Activated CD8-positive, alpha-beta memory T cell treated with anti-CD3 and anti-CD28 coated beads for 24 hours (primary cell): ENCODE measurements at places on chromosomes 2 and 18.

DNA sequence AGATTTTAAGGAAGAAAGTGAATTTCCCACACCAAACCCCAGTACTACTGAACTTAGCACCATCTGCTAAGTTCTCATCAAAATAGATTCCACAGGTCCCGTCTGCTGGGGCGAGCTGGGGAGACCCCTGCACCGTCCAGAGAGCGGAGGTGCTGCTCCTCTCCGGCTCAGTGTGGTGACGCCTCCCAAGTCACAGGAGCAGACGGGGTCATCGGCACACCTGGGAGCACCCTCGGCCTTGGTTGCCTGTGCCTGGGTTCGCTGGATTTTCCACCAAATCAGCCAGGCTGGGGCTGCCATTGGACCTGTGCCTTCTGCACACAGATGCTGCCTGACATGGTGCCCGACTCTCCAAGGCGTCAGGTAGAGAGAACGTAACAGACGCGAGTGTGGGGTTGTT lies 141.3 kb downstream of the PXDN start:
- DNase-seq, result no peak

GRCh38 chr2:143030127-143030526 lies 99.1 kb upstream of the ARHGAP15 start:
- DNase-seq, result no peak

- peak; percentile 74 for DNase-seq
These were observed 70.3 kb upstream of the PELI1 start for GRCh38 chr2:64214281-64215115.

DNA sequence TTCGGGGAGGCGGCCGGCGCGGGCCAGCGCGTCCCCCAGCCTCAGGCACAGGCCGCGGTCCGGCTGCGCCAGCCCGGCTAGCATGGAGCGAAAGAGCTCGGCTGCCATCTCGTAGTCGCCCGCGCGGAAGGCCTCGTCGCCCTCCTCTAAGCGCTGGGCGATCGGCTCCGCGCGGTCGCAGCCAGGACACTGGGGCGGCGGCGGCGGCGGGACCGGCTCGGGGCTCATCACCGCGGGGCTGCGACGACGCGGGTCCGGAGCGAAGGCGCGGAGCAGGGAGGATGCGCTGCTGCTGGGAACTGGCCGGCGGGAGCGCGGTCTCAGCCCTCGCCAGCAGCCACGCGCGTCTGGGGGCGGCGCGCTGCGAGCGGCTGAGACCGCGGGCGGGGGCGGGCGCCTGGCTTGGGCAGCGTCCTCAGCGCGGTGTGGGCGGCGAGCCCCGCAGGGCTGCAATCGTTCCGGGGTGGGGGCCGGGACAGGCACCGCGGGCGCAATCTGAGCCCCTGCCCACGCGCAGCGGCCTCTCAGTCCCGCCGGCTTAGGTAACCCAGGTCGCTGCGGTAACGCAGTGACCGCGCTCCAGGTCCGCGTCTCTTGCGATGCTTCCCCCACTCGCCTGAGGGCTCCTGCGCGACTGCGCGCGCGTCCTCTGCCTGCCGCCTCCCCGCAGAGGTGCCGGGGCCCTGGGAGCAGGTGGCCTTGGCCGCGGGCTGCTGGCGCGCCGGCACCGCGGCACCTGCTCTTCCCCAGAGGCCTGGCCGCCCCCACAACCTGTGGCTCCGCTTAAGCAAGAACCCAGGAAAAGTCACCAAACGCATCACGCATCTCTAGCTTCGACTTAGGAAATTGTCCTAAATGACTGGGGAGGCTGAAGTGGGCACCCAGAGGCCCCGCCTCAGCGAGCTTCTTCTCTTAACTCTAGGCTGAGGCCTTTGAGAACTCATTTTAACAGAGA lies at the start of gene LONRF2:
Gene LONRF2 (minus strand): TSS at position 636 of the 955 bp plus-strand sequence. CDS start 408 bp downstream, at position 228.
- DNase-seq, result no peak

DNA sequence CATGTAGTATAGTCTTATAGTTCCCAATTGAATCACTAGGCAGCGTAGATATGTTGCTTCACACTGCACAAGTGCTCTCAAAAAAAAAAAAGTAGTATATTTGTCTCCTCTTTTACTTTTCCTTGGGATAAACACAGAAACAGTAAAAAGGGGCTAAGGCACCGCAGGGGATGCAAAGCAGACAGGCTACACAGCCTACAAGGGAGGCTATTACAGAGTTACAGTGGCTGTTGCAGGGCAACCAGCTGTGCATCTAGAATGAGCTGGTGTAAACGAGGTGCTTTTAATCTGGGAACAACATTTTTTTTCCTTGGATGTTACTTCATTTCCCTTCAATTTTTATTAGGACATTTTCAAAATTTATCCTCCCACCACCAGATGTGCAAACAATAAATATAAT lies 1934.7 kb upstream of the CELF4 start:
- no peak for DNase-seq

DNA sequence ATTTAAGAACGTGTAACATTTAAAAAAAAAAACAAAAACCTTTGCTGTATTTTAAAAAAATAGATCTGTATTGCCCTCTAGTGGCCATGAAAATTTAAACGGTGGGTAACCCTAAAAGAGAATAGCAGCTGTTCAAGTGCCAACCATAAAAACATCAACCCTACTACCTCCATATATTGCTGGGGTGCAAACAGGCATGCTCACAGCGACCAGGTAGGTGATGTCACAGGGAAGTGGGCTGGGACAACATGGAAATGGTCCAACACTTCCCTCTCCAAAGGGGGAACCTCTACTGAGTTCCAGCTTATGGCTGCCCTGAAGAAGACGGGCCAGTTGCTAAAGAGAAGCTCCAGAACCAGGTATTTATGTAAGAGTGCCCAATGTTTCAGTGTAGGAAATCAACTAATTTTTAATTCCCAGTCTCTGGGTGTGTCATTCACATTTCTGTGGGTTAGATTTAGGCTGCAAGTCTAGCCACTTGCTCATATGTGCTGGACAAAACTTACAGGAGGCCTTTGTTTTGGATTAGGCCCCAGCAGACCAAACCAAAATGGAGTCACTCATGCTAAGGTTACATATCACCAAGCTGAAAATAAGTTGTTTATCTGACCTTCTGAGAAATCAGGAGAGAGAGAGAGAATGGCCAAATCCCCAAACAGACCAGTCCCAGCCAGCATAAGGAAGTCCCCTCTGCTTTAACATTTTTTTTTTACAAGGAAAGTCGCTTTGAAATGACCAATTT lies 54.5 kb downstream of the SKA1 start:
- no peak for DNase-seq

DNA sequence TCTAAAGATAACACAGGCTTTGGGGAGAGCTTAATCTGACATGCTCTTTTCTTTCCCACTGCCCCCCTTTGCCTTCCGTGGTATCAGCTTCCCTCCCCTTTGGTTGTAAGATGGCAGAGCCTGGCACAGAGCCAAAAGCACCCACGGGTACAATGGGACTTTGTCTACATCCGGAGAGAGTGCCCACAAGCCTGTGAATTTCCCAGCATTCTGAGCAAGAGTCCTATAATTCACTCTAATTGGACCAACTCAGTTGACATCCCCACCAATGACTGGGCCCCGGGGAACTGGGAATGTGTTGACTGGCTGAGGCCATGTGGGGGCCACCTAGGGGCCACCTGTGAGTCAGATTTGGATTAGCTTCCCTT lies 20.1 kb upstream of the C2orf72 start:
- DNase-seq, result no peak

GRCh38 chr2:78093436-78093835 lies 571.3 kb upstream of the LRRTM4 start:
- no peak for DNase-seq

GRCh38 chr2:80830891-80831290 lies 526.3 kb upstream of the LRRTM1 start:
- DNase-seq, result no peak

DNA sequence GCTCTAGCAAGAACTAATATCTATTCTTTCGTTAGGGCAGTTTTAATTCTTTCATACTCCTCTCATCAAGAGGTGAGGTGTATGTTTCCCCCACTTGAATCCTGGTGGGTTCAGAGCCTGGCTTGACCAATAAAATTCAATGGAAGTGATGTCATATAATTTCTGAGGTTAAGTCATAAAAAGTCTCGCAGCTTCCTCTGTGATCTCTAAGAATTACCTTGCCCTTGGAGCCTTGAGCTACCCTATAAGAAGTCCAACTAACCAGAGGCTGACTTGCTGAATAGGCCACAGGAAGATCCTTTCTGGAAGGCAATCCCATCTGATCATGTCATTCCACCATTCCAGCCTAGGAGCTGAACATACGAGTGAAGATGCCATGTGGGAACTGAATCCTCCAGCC lies 26.1 kb upstream of the INO80D start:
- peak; percentile 28 for DNase-seq

GRCh38 chr2:155250800-155251199 lies 552.3 kb downstream of the KCNJ3 start:
- no peak for DNase-seq

- no peak for DNase-seq
These were observed 387.3 kb downstream of the CLIP4 start for GRCh38 chr2:29502460-29502911.

DNA sequence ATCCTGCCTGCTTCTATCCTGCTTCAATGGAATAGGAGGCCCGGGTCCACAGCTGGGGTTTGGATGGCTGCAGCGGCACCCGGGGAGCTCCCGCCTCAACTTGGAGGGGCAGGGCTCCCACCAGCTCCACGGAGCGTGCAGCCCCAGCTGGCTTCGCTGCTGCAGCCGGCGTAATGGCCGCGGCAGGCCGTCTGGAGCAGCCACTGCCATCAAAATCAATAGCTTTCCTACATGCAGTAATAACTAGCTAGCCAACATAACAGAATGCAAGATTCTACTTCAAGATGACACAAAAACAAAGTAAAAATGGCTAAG lies 154.2 kb upstream of the RMP24 start:
- DNase-seq, result no peak

DNA sequence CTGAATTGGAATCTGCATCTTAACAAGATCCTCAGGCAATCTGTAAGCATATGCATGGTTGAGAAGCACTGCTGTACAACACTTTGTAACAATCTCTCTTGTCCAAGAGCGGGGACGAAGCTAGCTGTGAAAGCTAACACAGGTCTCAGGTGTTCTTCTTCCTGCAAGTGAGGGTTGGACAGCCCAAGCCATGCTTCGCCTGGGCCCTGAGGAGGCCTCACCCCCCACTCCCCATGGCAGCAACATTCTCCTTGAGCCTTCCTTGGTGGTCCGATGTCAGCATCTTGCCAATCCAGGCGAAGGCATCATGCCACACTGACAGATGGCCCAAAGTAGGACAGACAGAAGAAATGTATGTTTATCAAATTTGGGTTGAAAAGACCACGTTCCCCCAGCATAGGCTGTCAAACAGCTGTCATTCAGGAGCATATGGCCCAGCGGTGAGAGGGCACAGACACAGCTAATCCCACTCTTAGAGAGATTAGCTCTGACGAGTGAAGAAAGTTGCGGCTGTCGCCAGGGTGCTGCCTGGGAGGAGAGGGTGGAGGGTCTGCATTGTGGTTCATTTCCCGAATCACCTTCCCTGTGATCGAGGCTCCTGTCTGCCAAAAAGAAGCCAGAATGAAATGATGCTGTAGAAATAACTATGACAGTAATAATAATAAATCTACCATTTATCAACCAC lies 344.7 kb downstream of the MYCN start:
- DNase-seq, result no peak

- DNase-seq, result no peak
These were observed 54.4 kb downstream of the XRCC5 start for GRCh38 chr2:216163518-216163917.

- DNase-seq, result no peak
These were observed 7.8 kb downstream of the ATG4B start for GRCh38 chr2:241645056-241645914.

DNA sequence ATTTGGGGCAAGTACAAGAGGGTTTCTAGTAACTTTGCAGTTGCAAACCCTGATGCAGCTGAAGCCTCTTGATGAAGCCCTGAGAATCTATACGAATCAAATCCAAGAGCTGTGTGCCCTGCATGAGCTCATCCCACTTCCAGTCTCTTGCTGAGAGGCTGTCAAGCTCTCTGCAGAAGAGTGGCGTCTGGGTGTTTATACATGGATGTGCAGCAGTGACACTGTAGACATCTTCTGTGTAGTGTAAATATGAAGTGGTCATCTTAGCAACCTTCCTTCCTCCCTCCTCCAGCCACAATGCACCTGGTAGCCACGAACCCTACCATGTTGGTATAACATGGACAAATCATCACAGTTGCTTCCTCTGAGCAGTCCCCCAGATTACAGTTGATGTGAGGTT lies 18.4 kb upstream of the KIAA2012 start:
- no peak for DNase-seq

- DNase-seq, result no peak
These were observed 180.2 kb downstream of the INHBB start for GRCh38 chr2:120526047-120526562.

DNA sequence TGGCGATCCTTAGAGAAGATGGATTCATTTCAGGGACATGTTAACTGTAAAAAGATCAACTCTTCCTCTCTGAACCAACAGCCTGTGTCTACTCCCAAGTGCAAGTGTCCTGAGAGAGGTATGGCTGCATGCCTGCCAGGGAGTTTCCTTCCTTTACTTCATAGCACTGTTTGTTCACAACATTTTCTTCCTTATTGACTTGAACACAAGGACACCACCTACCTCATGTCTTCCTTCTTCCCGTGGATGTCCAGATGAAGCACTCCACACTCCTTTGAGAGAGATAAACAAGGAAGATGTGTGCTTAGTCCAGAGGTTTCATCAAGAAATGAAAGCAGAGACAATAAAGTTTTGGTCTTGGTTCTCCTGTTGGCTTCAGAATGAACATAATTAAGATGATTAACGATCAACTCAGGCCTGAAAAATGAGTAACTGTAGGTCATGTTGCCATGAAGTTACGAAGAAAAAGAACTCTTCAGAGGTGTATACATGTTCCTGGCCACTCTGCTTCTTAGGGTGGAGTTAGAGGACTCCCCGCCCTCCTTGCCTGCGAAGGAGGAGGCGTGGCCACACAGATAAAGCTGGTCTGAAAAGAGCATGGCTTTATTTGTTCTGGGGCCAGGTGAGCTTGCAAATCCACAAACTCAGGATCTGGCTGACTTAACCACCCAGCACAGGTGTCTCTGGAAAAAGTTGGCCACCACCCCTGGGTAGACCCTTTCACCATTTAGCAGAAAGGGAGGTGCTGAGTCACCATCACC lies 155.0 kb upstream of the KCTD1 start:
- no peak for DNase-seq
